ENCODE measurements at places on chromosomes 3 and 15.
A peak's percentile ranks its signal among the peaks of the same experiment; 100 is the strongest.

- no peak for DNase-seq
These were observed 7.7 kb upstream of the OXSR1 start for GRCh38 chr3:38157595-38157994.

- DNase-seq = no peak
These were observed 914.0 kb upstream of the ALCAM start for GRCh38 chr3:104452697-104453096.

GRCh38 chr15:62183130-62183529 is 18.0 kb upstream of the C2CD4B start:
- DNase-seq = no peak

DNA sequence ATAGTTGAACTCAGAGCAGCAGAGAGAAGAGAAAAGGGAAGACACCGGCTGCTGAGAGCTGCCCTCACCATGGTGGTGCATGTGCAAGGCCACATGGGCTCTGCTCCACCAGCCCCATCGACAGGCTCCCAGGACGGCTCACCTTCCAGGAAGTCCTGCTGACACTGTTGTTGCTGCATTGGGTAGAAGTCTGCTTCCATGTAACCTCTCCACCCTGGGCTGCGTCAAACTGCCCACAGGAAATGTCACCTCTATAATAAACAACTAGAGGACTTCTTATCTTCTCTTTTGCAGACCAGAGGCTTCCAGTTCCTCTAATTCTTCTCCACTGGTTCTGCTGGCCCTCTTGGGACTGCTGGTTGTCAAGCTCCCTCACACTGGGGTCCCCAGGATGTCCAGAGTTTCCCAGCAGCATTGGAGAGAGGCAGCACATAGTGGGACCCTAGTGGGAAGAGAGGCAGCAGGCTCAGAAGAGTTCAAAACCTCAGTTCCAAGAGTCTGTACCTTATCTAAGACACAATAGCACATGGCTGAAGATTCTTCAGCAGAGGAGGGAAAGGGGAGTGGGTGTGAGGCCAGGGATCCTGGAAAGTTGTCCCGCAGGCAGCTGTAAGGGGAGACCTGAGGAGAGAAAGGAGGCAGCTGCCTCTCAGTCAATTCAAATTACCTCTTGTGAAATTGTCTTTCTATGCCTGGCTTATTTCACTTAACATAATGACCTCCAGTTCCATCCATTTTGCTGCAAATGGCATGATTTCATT is 5.8 kb upstream of the CCR3 start:
- no peak for DNase-seq

DNA sequence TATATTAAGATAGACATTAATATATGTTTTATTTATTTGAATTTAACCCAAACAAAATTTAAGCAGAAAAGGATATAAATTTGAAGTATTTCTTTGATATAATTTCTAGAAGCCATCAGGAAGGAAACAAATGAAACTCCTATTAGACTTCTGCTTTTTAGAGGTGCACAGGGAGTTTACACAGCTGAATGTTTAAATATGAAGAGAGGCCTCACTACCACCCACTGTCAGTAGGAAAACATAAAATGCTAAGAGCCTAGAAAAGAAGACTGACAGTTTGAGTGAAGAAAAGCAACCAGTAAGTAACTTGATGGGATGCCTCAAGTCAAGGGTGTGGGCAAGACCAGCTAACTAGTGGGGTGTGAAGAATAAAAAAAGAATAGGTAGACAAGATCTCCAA is 19.7 kb downstream of the PLSCR2 start:
- DNase-seq = no peak

GRCh38 chr3:151787626-151788025 is 26.3 kb upstream of the AADAC start:
- no peak for DNase-seq

DNA sequence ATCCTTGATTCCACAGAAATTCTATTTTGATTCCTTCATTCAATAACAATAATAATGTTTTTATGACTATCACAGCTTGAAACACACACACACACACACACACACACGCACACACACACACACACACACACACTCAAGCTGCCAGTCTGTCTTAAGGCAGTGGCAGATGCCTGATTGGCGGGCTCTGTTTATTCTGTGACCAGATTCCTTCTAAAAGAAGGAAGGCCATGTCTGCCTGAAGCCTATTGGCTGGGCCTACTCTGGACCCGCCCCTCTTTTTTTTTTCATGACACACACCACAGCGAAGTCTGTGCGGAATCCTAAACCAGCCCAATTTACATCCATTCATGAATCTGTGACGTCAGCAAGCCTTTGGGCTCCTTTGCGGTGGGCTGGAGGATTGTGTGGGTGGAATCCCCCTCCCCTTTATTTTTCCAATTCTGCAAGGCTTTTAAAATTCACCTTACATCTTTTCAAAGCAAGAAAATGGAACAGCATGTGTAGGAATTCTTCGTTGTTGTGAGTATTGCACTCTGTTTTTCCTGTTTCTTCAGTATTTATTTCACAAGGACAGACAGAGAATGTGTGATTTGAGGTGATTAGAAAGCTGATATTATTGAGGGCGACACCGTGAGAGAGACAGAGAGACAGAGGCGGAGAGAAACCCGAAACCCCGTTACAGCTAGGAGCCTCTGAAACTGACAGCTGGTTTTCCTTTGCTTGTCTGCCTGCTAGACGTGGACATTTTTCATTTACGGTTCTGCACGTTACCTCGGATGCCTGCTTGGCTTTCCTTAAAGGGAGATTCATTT is at the start of gene MAP3K13:
Gene MAP3K13 (plus strand): TSS at position 287 of the 812 bp plus-strand sequence. CDS start 65,446 bp downstream, outside the sequence.
- peak; percentile 52 for DNase-seq

DNA sequence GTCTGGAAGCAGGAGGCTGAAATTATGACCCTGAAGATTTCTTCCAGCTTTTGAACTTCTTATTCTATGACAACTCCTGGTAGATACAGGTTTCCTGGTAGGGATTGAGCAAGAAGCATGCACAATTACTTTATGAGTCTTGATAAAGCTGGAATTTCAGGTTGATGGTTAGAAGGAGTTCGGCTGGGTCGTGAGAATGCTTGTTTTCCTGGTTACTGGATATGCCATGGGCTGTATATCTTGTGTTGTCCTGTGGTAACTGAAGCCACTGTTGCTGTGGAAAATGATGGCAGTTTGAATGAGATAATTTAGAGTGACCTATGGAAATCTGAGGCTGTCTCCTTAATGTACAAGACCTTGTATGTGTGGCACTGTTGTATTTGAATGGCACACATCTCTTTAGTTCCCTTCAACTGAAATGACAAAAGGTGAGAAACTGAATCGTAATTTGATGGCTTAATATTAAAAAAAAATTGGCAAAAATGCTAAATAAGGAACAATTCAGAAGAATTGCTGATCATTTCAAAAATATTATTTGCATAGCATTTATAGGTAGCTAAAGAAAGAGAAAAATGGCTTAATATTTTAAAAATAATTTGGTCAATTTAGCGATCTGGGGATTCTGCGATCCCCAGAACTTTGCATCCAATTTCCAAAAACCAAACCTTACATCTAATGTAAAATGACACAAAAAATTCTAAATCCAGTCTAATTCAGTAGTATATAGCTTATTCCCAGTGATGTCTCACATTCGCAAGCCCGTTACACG is 1.1 kb upstream of the UBE2E1 start:
- no peak for DNase-seq

DNA sequence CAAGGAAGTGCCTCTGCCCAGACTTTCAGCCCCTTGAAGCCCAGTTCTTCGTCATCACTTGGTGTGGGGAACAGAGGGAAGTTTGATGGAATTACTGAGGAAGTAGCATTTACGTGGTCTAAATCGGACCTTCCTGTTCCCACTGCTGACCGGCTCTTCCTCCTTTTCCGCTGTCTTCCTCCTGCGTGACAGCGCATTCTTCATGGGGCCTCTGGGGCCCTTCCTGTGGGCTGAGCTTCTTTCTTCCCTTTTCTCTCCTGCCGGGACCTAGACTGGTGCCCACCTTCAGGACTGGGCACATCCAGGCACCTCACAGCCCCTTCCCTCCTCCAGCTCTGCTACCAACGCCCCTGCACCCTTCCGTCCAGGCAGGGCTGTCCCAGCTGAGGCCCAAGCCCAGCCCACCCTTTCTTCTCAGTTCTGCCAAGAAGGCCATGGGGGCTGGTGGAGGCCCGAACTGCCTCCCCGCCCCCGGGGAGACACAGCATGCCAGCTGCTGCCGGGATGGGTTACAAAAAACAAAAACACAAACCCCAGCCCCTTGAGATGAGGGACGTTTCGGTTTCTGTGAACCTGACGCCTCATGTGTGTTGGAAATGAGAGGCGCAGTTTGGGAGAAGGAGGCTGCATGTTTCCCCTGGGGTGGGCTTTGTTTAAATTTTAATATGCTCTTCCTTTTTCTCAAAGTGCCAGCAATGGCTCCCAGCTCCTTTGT is 19.1 kb downstream of the ZNF710 start:
- DNase-seq = no peak

DNA sequence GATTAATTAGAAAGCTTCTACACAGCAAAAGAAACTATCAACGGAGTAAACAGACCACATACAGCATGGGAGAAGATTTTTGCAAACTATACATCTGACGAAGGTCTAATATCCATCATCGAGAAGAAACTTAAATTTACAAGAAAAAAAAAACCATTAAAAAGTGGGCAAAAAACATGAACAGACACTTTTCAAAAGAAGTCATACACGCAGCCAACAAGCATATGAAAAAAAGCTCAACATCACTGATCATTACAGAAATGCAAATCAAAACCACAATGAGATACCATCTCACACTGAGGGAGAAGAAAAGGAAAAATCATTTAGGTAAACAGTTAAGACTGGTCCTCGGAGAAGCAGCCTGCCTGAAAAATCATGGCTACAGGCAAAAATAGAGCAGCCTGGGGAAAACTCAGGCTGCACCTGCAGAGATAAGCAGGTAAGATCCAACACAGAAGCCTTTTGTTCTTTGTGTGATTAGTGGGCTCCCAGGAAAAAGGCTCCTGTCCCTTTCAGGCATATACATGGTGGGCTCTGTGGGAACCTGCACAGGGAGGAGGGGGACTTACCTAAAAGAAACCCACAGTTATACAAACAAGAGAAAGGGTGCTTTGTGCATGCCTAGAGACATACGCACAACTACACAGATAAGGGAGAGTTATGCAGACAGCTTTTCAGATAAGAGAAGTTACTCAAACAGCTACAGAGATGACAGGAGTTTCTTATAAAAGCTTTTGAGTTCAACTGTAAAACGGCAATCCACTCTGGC is 49.3 kb downstream of the C3orf70 start:
- DNase-seq = no peak

DNA sequence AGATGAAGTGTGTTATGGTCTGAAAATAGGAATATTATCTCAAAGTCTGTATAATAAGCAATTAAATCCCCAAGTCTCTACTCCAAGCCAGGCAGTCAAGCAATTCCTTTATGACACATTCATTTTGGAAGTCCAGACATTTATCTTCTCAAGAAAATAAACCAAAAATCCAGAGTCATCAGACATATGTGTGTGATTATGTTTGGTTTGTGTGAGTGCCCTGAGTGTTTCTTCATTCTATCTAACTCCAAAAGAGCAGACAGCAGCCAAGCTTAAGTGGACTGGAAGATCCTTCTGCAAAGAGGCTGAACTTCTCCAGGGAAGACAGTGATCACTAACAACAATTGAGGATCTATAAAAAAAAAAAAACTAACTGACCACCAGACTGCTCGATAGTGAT is 239.8 kb downstream of the STAG1 start:
- no peak for DNase-seq

DNA sequence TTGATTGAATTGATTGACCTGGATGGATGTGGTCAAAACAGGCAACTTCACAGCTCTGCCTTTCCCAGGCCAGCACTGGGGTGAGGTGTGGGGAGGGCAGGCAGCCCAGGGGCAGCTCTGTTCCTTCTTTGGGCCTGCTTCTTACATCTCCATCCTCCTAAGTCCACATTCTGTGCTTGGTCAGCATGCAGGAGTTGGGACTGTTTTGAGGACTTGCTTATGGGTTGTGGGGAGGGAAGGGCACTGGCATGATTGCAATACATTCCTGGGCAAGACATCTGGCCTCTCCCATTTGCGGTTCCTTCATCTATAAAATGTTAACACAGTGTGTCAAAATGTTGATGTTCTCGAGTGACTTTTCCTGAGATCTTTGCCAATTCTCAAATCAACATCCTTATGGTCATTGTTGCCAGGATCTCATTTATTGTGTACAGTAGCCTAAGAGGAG is 84.1 kb downstream of the ST6GAL1 start:
- DNase-seq = no peak

- peak; percentile 20 for DNase-seq
These were observed 683.7 kb downstream of the TBL1XR1 start for GRCh38 chr3:176513604-176514003.

GRCh38 chr15:89244574-89244903 is 760 bp downstream of the FANCI start:
- no peak for DNase-seq

DNA sequence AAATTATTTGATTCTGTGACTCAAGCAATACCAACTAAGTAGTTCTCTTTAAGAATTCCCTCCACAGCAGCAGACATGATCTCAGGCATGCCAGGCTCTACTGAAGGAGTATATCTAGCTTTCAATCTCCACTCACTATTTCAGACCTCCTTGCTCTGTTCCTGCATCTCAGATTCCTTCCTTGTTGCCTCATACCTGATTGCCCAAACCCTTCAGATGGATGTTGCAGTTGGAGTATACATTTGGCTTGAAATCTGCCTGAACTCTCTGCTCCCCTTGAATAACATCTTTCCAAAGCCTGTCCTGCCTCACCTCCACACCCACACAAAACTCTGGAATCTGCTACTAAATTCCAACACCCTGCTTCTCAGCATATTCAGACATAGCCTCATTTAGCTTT is 19.8 kb upstream of the TM4SF4 start:
- no peak for DNase-seq

DNA sequence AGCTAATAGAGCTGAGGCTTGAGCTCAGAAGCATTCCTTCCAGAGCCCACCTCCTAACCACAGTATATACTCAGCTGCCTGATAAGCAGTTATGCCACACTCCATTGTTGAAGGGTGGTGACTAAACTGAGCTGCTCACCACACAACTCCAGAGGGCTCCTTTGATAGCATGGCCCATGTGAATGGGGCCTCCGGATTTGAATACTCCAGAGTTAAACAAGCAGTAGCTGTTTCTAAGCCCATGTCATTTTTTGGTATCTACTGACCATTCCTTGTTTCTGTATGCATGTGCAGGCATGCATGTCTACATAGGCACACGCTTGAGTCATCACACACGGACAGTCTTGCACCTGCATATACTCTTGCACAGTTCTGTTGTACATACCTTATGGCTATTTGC is 28.9 kb downstream of the IGSF10 start:
- DNase-seq = no peak

DNA sequence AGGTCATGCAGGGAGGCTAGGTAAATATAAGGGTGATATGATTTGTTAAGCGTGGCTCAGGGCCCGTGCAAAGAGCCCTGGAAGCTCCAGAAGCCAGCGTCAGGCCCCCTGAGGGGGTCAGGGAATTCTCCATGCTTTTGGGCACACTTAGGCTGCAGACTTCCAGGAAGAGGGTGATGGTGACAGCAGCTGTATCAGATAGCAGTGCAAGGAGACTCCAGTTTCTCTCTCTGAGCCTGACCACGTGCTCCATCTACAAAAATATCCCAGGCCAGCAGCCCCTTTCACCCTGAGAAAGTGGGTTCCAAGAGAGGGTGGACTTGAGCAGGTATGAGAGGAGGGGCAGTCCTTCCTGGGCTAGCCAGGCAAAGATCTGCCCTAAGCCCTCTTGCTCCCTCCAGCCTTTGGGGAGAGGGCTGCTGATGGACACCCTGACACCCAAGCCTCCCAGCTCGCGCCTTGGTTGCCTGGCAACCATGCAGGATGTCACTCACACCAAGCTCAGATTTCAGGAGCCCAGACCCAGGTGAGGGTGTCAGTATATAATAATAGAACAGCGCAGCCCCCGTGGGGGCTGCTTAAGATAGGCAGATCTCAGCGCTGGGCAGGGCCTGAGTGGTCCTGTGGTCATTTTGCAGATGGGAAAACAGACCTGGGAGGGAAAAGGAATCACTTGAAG is 35.8 kb downstream of the ATP2B2 start:
- DNase-seq = no peak

- DNase-seq = no peak
These were observed 1001.3 kb downstream of the PLOD2 start for GRCh38 chr3:145159640-145160039.
